ENCODE measurements at places on chromosomes 2 and 18.

DNA sequence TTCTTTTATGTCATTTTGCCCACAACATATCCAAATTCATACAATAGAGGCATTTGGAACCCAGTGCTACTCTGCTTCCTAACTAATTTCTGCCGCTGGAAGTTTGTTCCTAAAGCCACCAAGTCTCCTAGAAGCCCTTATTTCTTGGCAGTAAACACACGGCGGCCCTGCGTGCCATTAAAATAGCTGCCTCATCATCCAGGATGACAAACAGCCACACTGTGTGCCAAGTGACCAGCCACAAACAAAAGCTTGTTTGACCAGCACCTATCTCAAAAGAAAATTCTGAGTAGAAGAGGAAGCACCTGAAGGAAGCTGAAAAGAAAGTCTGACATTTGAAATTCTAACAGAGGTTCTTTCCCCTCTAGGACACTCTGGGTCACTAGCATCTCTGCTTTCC, 64.2 kb downstream of the BCL11A start:
- no peak for DNase-seq

DNA sequence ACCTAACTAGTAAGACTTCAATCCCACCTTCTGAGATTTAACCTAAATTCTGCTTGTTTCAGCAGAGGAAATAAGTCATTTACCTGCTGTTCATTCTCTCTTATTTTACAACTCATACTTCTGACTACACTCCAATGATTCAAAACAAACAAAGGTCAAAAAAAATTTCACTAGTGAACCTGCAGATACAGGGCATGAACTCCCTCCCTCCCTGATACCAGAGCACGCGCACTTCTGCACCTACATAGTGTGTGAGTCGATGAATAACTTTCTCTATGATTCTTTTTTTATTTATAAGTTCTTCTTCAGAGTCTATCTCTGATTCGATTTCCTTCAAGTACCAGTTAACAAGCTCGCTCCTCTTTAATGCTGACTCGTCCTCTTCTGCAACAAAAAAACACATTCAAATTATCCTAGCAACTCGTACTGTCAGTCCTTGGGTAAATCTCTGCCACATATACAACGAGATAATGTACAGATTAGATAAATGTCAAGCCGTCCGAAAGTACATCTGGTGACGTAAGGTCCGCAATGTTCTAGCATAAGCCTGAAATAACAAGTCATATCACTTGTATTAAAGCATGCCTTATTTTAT, 7.4 kb upstream of the LCT start:
- no peak for DNase-seq

GRCh38 chr2:159010340-159010739, 41.9 kb downstream of the TANC1 start:
- DNase-seq = no peak

DNA sequence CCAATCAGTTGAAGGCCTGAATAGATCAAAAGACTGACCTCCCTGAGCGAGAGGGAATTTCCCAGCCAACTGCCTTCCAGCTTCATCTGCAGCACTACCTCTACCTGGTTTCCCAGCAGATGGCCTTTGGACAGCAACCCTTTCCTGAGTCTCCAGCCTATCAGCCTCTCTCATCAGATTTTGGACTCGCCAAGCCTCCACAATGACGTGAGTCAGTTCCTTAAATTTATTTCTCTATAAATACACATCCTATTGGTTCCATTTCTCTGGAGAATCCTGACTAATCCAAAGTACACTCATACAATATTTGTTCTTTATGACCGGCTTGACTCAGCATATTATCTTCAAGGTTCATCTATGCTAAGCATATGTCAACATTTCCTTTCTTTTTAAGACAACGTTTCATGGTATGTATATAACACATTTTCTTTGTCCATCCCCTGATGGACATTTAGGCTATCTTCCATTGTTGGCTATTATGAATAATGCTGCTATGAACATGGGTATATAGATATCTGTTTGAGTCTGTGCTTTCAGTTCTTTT, 294.6 kb downstream of the LRATD1 start:
- DNase-seq = no peak

- DNase-seq = no peak
Observed at GRCh38 chr2:75139171-75139570, 60.1 kb downstream of the TACR1 start.

DNA sequence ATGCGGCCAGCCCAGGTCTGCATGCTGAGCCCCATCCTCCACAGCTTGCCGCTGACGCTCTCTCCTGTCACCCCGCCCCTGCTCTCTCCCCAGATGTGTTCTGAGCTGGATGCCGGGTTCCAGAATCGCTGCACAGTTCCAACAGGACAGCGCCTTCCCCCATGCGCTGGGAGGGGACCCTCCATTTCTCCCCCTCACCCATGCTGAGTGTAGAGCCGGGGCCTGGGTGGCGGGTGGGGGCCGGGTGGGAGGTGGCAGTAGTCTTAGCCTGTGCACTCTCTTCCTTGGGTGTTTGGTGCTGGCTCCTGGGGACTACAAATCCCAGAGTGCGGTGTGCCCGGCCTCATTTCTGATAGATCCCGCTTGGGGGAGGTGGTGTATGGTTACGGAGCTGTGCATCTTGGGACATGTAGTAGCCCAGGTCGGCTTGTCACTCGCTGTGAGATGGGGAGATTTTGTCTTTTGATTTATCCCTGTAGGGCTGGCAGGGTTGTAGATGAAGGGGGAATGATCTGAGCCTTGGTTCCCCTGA, 6.8 kb downstream of the DNAJB2 start:
- no peak for DNase-seq

GRCh38 chr2:196176142-196176738, 4.9 kb upstream of the STK17B start:
- DNase-seq = peak; percentile 77

DNA sequence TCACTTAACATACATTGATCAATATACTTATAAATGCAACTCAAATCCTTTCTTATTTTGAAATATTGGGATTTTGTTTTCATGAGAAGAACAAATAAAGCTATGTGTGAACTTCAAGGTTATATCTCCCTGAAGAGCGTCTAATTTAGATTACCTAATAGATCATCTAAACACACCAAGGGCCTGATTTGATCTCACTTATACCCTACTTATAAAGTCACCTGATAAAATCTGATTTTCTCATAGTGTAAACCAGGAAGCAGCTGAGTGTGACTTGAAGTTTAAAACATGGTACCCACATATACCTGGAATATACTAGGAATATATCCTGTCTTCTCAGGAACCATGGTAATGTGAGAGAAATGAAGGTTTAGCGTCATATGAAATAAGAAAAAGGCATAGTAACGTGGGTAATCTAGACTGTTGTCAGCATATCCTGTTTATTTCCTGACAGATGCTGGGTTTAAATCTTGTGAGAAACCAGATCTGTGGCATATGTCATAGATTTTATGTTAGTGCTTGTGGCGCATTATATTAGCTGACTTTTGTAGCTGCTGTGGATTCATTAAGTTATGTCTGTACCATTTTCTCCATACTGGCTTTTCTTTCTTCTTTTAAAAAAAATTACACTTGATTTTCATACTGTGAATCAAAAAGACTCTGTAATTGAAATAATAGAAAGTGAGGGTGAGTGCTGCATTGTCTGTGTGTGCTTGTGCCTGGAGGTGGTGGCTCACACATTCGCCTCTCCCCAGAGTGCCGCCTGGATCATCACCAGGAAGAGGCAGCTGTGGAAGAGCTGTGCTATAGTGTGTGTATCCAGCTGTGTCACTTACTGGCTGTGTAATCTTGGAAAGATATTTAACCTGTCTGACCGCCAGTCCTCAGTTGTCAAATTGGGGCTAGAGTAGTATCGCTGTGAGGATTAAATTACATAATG, 164.0 kb downstream of the MYO3B start:
- DNase-seq = no peak

DNA sequence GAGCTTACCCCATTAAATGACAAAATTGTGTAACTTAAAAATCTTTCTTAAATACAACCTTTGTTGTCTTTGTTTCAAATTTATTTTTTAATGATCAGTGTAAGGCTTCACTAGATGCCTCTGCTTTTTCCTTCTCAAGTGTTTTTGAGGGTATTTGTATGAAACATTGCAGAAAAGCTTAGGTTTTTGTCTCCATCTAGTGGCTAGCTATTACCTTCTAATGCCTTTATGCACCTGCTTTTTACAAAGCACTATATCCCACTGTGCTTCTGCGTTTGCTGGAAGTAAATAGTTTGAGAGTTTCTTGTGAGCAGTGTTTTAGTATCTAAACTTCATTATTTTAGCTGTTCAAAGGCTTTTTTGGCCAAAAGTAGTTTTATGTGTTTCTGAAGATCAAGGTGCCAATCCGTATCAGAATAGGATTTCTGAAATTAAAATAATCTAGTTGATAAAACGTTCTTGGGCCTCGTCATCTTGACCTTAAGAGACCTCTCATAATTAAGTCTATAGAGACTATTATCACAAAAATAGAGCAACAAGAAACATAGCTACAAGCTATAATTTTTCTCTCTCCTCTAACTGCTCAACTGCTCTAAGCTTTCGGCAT, 47.0 kb downstream of the IWS1 start:
- no peak for DNase-seq

DNA sequence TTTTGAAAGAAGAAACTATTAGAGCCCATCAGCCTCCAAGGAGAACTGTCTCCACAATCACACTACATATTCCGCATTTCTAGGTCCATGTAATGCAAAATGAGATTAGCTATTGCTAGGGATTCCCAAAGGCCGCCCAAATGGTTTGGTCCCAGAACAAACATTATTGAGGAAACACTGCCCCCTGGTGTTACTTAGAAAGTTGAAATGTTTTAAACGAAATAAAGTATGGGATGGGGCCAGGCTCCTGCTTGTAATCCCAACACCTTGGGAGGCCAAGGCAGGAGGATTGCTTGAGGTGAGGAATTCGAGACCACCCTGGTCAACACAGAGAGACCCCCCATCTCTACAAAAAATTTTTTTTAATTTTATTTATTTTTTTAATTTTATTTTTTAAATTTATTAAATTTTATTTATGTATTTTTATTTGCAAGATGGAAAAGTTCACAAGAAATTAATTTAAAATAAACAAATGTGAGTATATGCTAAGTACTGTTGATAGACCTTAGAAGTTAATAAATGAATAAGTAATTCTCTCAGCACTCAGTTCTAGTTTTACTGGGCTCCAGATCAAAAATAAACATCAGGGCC, 5.5 kb downstream of the NHEJ1 start:
- peak; percentile 47 for DNase-seq

GRCh38 chr2:172974762-172975161, 100.9 kb upstream of the MAP3K20 start:
- DNase-seq = no peak

GRCh38 chr18:55268151-55268601, 308.9 kb upstream of the CCDC68 start:
- DNase-seq = no peak

- DNase-seq = no peak
Observed at GRCh38 chr2:3701071-3701470, 2.3 kb upstream of the DCDC2C start.

DNA sequence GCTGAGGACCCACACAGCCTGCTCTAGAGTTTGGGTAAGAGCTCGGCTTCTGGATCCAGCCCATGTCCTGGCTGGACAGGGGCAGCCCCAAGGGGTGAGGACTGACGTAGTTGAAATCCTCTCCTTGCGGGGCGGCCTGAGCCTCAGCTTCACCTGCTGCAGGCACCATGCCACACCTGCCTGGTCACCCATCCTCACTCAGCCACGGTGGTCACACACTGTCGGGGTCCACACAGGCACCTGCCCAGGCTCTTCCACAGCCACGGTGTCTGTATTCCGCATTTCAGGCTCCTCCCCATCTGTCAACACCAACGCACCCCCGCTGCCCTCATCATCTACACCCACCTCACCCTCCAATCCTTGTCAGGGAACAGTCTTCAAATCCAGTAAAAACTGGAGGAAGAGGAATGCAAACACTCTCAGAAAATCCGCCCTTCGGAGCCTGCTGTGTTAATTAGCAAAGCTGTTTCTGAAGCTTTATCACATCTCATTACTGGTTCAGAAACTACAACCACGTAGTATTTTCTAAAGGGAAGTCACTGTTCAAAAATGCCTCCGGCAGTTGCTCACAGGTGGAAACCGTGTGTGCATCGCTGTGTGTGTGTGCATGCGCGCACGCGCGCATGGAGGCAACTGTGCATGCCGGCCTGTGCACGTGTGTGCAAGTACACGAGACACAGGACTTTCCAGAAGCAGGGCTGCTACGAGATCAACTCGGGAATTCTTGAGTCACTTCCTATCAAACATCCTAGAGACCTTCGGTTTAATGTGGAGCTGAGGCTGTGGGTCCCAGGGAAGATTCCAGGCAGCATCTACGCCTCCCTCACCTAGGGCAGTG, 38.2 kb downstream of the SLC66A2 start:
- DNase-seq = no peak

GRCh38 chr18:62625019-62625418, 90.3 kb upstream of the PHLPP1 start:
- DNase-seq = no peak

Measured in stimulated activated CD4-positive, alpha-beta T cell treated with anti-CD3 and anti-CD28 coated beads, Interleukin-4, amount 100 ng/mL, for 24 hours (primary cell).